ENCODE measurements at places on chromosomes 7 and 10. TPM values are rescaled to one million over a fixed set of nuclear protein-coding genes. Genes with fewer than 3 reads are reported as not detected.

VWC2 gene
- total RNA-seq = not detected

DNA sequence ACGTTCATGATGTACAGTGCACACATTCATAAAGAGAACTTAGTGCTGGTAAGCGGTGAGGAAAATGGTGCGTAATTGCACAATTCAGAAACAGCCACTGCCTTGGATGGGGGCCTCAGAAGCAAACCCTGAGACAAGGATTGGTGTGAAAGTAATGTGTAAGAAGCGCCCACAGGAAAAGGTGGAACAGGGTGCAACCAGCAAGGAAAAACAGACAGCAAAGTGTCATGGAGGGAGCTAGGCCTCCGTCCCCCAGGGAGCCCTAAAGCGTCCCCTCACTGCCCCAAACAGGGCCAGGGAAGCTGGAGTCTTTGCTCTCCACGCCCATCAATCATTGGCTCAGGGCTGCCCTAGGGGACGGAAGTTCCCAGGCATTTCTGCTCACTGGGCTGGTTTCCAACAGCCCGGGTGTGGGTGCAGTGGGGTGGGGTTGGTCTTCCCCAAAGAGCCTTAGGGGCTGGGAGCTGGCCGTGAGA lies 9.6 kb upstream of the C10orf105 start:
- H3K4me1 ChIP-seq = peaks cover 3% of the 10 kb centered on the region
- H3K27ac ChIP-seq = no peak overlapping the region
- DNase-seq = no peak
- no peaks in the 10 kb centered on the region for H3K27me3 ChIP-seq

GRCh38 chr7:103636153-103636552 lies 190.1 kb upstream of the SLC26A5 start:
- H3K4me3 ChIP-seq = no peak overlapping the region
- peaks cover 22% of the 10 kb centered on the region for H3K4me1 ChIP-seq
- H3K27ac ChIP-seq = no peak overlapping the region
- DNase-seq = peak; percentile 21

- H3K4me3 ChIP-seq = peak overlapping the region; percentile 98
- peak; percentile 60 for DNase-seq
- H3K36me3 ChIP-seq = peaks cover 2% of the 10 kb centered on the region
- H3K4me1 ChIP-seq = peaks cover 21% of the 10 kb centered on the region
- H3K27me3 ChIP-seq = no peaks in the 10 kb centered on the region
Observed at GRCh38 chr7:155644971-155645509, 579 bp downstream of the RBM33 start.

DNA sequence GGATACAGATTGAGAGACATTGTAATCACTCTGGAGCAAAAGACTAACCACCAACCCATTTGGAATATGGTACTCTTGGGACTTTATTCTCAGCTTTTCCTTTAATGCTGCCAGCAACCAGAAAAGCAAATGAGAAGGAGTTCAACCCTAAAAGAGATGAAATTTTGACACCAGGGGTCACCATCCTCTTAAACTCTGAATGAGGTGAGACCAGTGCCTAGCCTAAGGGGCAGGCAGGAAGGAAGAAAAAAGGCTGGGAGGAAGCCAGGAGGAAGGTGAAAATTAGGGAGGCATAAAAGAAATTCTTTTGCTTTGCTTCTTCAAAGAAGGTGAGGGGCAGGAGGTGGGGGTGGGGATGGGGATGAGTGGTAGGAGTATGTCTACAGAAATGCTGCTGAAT lies 135.8 kb downstream of the JAZF1 start:
- H3K27me3 ChIP-seq = no peaks in the 10 kb centered on the region
- no peak for DNase-seq
- no peaks in the 10 kb centered on the region for H3K36me3 ChIP-seq
- no peak overlapping the region for H3K4me3 ChIP-seq

- DNase-seq = no peak
- no peaks in the 10 kb centered on the region for H3K4me1 ChIP-seq
- H3K27ac ChIP-seq = no peak overlapping the region
- H3K27me3 ChIP-seq = peaks cover 2% of the 10 kb centered on the region
- H3K4me3 ChIP-seq = no peak overlapping the region
- H3K36me3 ChIP-seq = no peaks in the 10 kb centered on the region
Observed at GRCh38 chr7:35758421-35758820, 42.4 kb upstream of the SEPTIN7 start.

- H3K4me3 ChIP-seq = no peak overlapping the region
- DNase-seq = no peak
- H3K4me1 ChIP-seq = peaks cover 20% of the 10 kb centered on the region
- H3K36me3 ChIP-seq = peaks cover 24% of the 10 kb centered on the region
- H3K27me3 ChIP-seq = no peaks in the 10 kb centered on the region
- H3K27ac ChIP-seq = no peak overlapping the region
Observed at GRCh38 chr7:105101864-105102263, 87.9 kb downstream of the KMT2E start.

- no peak overlapping the region for H3K4me3 ChIP-seq
- no peak overlapping the region for H3K27ac ChIP-seq
- no peaks in the 10 kb centered on the region for H3K27me3 ChIP-seq
- no peaks in the 10 kb centered on the region for H3K4me1 ChIP-seq
- no peaks in the 10 kb centered on the region for H3K36me3 ChIP-seq
Observed at GRCh38 chr10:76581506-76582256, 1055.9 kb downstream of the KCNMA1 start.

GRCh38 chr10:131787961-131788360 lies 112.8 kb upstream of the PPP2R2D start:
- H3K4me3 ChIP-seq = no peak overlapping the region
- H3K4me1 ChIP-seq = no peaks in the 10 kb centered on the region
- no peak overlapping the region for H3K27ac ChIP-seq
- H3K27me3 ChIP-seq = no peaks in the 10 kb centered on the region
- DNase-seq = no peak

Measured in endothelial cell of umbilical vein (primary cell).